ENCODE measurements at places on chromosomes 1 and 21.

GRCh38 chr1:113233441-113233840 lies 156.9 kb upstream of the MAGI3 start:
- no peak for DNase-seq

GRCh38 chr1:202798260-202798659 lies 10.0 kb downstream of the KDM5B start:
- no peak for DNase-seq

- peak; percentile 43 for DNase-seq
These were observed 4.4 kb upstream of the LGR6 start for GRCh38 chr1:202189001-202189790.

DNA sequence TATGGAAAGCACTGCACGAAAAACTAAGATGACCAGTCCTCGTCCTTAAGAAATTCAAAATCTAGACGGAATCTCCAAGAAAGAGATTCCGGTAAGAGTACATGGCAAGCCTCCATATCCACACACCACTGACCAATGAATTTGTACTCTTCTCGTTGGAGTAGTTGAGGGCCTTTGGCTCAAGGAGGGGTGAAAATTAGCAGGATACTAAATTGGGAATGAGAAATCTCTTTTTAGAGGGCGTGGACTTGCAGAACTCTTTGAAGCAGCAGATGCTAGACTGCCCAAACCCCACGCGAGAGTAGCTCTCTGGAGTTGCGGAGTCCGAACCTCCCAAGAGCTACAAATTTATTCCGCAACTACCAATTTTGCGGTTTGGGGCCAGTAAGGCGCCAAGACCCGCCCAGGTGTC lies 872 bp upstream of the PPP2R5A start:
- no peak for DNase-seq

GRCh38 chr1:66434096-66434495 lies 99.9 kb upstream of the SGIP1 start:
- no peak for DNase-seq

DNA sequence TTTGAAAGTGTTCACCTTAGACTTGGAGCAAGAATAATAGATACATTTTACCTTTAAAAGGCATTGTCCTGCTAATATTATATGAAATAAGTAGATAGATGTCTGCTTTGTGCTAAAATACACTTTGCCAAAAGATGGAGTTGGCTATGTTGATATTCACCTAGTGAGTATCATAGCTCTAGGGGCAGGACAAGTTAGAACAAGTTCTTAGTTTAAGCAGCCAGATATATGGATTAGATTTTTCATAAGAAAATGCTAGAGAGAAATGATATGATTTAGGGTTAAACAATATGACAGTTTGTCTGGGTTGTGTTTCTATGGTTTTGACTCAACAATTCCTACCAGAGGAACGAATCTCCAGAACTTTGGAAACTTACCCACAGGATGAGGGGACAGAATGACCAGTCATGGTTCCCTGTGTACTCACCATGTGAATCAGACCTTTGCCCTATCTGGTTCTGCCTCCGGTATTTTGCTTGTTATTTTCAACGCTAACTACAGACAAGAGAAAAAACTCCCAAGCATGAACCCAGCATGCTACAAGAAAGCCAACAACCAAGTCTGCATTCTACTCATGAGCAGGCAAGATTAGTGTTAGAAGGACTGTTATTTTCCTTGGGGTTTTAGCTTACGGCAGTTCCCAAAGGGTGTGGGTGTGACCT lies 1.7 kb downstream of the F5 start:
- DNase-seq, result no peak

DNA sequence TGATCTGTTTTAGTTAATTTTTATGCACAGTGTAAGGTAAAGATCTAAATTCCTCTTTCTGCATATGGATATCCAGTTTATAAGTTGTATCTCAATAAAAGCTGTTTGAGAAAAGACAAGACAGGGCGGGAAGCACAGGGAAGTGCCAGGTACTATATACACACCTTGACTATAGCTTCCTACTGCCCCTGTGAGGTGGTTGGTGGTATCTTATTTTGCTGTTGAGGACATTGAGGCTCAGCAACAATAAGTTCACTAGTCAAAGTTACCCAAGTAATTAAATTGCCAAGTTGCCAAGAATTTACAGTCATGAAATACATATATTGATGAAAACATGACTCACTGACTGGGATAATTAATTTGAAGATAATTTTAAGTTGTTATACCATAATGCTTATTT lies 109.1 kb downstream of the CD247 start:
- DNase-seq, result no peak

- no peak for DNase-seq
These were observed 73.8 kb downstream of the LYPLAL1 start for GRCh38 chr1:219247441-219247840.

- DNase-seq, result peak; percentile 19
These were observed 203.2 kb upstream of the SGIP1 start for GRCh38 chr1:66330722-66331141.

GRCh38 chr21:46540087-46540710 lies 64.7 kb downstream of the S100B start:
- no peak for DNase-seq

DNA sequence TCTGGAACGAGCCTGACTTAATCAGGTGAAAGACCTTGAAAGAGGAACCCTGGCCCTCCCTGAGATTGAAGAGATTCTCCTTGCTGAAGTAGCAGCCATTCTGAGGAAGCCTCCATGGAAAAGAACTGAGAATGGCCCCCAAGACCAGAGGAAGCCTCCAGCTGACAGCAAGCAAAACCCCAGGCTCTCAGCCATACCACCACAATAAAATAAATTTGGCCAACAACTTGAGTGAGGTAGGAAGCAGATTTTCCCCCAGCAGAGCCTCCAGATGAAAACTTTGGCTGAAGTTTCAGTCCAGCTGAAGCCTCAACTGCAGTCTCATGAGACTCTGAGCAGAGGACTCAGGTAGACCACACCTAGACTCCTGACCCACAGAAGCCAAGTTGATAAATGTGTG lies 34.0 kb upstream of the SLAMF9 start:
- no peak for DNase-seq

DNA sequence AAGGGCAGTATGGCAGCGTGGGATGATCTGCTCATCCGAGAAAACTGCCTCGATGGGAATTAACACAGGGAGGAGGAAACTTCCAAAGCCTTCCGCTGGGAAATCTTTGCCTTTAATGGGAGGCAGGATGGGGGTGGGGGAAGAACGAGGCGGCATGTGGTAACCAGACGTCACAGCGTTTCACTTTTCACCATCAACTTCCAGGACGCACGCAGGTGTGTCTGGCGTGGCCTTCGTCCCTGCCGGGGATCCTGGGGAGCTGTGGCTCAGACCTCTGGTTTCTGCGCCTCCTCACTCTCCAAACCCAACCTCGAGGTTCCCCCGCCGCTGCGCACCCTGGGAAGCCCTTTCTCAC lies 282 bp downstream of the RSPH1 start:
- no peak for DNase-seq

DNA sequence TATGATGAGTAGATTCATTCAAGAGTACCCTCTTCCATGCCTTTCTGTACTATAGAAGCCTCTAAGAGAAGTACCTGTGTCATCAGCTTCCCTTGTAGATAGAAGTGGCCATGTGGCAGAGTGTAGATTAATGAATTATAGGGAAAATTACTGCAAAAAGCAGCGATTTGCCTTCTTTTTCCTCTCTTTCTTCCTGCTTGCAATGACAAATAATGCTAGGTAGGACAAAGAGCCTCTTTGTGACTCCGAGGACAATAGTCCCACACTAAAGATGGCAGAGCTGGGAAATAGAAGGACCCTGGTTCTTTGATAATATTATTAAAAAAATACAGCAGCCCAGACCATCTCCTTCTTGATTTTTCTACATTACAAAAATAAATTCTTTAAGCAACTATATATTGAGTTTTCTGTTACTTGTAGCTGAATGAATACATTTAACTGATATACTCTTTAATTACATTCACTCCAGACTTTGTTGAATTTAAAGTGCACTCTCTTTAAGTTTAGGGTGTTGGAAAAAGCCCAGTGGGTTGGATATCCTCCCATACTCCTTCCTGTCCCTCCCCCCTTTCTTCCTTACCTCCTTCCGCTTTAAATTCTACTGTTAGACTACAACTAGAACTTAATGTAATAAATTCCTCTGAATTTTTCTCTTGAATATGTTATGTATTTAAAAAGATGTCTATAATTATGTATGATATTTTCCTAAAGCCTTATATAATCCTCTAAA lies 198.2 kb upstream of the APP start:
- DNase-seq, result no peak

DNA sequence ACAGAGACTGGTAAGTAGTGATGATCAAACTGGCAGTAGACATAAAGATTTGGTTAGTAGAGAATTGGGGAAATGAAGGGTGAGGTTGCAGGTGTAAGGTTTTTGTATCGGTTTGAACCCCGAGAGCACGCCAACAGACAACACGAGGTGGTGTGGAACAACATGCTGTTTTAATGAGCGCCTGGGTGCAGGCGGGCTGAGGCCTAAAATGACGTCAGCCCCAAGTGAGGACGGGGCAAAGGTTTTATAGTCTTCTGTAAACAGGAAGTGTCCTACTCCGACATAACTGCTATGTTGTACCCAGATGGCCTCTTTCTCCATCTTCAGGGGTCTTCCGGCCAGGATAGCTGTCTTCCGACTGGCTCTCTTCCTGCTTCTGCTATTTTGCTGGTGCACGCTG lies 178.8 kb downstream of the HHIPL2 start:
- DNase-seq, result no peak

DNA sequence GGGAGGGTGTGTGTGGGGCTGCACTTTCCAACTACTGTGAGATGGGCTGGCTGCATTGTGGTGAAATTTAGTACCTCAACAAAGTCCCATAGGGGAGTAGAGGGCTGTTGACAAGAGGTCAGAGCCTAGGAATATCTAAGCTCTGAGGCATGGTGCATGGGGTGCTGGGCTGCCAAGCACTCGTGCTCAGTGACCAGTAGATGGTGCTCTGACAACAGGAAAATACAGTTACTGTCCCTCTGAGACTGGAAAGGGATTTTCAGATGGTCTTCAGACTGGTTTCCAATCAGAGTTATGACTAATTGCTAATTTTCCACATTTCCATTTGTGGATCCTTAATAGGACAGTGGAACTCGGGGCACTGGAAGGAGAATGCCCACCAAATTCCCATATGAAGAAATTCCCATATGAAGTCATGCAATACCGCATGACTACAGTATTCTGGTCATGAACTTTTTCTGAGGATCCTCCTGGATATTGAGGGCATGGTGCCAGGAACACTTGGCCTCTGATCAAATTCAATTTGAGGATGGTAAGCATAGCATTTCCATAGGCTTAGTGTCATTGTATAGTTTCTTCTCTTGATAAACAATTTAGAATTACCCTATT lies 4.1 kb upstream of the CACNA1E start:
- peak; percentile 6 for DNase-seq

DNA sequence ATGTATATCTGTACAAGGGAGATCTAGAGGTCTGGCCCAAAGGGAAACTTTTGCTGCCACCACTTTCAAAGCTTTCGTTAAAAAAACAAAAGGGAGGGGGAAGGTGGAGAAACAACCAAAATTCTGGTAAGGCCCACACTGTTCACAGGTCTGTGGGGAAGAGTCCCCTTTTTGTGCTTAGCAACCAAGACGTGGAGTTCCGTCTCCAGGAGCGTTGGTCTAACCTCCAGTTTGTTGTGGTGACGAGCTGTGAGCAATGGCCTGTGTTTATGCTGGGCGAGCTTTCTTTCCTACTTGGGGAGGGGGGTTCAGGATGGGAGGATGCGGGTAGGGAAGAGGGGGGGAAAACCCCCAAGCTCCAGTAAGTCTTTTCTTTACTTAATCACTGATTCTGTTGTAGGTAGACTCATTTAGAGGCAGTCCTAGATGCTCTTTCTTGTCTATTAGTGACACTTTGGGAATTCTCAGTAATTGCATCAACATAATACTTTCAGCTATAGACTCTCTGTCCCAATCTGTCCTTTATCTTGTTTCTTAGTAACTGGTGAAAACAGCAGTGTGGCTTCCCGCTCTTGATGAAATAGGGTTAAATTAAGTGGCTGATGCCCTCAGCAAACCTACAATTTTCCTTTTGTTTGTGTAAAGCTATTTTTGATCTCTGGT lies 1.5 kb downstream of the HIPK1 start:
- DNase-seq, result no peak

DNA sequence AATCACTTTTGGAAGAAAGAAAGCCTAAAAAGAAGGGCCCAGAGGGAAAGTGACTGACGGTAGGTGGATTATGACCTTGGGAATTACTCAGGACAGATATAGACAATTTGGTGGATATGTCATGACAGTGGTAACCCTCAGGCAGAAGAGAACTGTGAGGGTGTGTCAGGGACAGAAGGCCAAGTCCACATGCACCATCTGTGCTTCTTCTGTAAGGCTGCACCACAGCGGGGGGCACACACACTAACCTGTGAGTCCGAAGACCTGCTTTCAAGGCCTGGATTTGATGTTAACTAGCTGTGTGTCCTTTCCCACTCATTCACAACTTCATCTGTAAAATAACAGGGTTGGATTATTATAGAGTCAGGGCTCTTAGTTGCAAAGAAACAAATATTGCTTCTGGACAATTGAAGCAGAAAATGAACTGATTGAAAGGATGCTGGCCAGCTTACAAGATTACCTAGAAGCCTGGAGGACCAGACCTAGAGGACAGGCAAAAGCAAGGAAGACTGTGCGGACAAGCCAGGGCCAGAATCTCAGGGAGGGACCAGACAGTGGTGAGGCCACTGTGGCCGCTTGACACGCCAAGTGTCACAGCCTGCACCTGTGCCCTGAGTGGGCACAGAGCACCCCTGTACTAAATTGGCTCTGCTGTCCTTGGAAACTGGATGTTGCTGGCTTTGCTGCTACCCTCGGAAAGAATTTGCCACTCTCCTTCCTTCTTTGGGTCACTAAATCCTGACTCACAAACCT lies 34.7 kb upstream of the USP24 start:
- no peak for DNase-seq

GRCh38 chr1:48817505-48818114 lies 40.9 kb upstream of the BEND5 start:
- DNase-seq, result peak; percentile 2

GRCh38 chr1:67652800-67653199 lies 32.2 kb upstream of the GADD45A start:
- DNase-seq, result no peak

GRCh38 chr1:25866288-25866687 lies 7.0 kb upstream of the AUNIP start:
- DNase-seq, result no peak

All from KG1 (cell line).